ENCODE measurements at places on chromosomes 11 and 22. TPM values are rescaled to one million over a fixed set of nuclear protein-coding genes. Genes with fewer than 3 reads are reported as not detected.

The TMEM86A gene
- total RNA-seq: 5.8 TPM

DNA sequence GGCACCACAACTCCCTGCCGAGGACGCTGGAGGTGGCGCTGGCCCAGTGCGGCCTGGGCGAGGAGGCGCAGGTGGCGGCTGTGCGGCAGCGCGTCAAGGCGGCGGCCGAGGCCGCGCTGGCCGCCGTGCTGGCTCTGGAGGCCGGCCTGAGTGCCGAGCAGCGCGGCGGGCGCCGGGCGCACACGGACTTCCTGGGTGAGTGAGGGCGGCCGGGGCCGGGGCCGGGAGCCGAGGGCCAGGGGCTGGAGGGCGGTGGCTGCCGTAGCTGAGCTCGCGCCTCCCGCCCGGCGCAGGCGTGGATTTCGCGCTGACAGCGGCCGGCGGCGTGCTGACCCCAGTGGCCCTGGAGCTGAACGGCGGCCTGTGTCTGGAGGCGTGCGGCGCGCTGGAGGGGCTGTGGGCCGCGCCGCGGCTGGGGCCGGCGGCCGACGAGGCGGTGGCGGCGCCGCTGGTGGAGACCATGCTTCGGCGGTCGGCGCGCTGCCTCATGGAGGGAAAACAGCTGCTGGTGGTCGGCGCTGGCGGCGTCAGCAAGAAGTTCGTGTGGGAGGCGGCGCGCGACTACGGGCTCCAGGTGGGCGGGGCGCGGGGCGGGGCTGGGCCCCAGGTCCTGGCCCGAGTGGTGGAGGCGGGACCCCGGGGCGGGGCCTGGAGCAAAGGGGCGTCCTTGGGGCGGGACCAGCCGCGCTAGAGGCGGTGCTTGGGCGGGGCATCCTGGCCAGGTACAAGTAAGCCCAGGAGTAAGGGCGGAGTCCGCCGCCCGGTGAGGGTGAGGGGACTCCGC, 5.4 kb downstream of the CARNS1 start:
- peak; percentile 99 for DNase-seq

DNA sequence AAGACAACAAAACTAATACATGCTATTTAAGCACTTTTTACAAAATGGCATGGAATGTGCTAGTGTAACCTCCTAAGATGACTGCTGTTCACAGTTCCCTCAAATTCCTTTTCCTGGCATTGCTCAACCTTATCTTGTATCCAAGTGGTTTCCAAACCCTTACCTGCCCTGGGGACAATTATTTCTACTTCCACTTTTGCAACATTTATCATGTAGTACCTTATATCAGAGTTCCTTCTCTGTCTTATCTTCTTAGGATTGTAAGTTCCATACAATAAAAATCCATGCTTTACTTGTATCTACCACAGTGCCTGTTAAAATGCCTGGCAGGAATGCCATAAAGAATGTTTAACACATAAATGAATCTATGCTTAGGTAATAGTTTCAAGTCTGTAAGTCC, 109.2 kb upstream of the MTMR2 start:
- no peak for DNase-seq

- peak; percentile 12 for DNase-seq
Observed at GRCh38 chr11:8281266-8281665, 17.6 kb upstream of the LMO1 start.

GRCh38 chr11:65334696-65335295, 1.1 kb downstream of the DPF2 start:
- DNase-seq: no peak

- no peak for DNase-seq
Observed at GRCh38 chr11:69280994-69281393, 13.0 kb upstream of the MYEOV start.

The PNPLA5 gene
- total RNA-seq: not detected

GRCh38 chr22:37525073-37525745, 6.0 kb upstream of the CARD10 start:
- DNase-seq: no peak

DNA sequence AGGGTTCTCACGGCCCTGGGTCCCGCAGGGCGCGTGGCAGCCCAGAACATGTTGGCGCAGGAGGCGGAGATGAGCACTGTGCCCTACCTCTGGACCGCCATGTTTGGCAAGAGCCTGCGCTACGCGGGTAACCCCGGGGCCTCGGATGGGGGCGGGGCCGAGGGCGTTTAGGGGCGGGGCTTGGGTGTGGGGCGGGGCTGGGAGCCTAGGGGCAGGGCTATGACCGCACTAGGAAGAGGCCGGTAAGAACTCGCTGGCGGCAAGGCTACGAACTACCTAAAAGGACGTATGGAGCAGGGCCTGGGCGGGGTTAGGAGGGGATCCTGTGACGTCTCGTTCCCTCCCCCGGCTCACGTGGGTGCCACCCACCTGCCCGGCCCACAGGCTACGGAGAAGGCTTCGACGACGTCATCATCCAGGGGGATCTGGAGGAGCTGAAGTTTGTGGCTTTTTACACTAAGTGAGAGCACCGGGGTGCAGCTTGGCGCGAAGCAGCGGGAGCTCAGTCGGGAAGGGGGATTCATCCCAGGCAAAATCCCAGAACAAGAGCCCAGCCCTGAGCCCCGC, 2.8 kb upstream of the LZTR1 start:
- peak; percentile 89 for DNase-seq
